ENCODE measurements at places on chromosomes 5 and 9. TPM values are rescaled to one million over a fixed set of nuclear protein-coding genes. Genes with fewer than 3 reads are reported as not detected.

Gene NUP214
- 12.2 TPM for total RNA-seq

Gene AQP7
- not detected for total RNA-seq

Gene FGF18
- not detected for total RNA-seq

Gene REEP5
- 83.9 TPM for total RNA-seq

Gene CCNO
- total RNA-seq, result 0.32 TPM

Gene PCDHB11
- total RNA-seq, result 0.13 TPM

Gene SAPCD2
- 31.1 TPM for total RNA-seq

Gene CDX1
- total RNA-seq, result not detected

DNA sequence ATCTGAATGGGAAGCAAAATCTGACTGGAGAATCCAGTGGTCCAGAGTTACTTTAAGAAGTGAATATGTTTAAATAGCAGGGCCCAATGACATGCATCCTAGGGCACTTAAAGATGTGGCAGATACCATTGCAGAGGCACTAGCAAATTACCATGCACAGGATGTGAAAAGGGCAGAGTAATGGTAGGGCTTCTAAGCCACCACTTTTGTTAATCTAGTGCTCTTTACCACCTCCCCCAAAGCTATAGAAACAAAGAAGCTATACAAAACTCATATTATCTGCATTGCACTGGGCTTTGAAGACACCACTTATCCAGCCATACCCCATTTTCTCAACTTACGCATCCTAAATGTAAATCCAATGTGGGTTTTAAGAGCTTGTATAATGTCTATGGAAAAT, 81.2 kb downstream of the ZCCHC7 start:
- DNase-seq, result no peak

- DNase-seq, result no peak
Measured at GRCh38 chr5:113031557-113031956, 55.0 kb downstream of the DCP2 start.

GRCh38 chr9:95103281-95103771, 214.2 kb downstream of the FANCC start:
- no peak for DNase-seq

DNA sequence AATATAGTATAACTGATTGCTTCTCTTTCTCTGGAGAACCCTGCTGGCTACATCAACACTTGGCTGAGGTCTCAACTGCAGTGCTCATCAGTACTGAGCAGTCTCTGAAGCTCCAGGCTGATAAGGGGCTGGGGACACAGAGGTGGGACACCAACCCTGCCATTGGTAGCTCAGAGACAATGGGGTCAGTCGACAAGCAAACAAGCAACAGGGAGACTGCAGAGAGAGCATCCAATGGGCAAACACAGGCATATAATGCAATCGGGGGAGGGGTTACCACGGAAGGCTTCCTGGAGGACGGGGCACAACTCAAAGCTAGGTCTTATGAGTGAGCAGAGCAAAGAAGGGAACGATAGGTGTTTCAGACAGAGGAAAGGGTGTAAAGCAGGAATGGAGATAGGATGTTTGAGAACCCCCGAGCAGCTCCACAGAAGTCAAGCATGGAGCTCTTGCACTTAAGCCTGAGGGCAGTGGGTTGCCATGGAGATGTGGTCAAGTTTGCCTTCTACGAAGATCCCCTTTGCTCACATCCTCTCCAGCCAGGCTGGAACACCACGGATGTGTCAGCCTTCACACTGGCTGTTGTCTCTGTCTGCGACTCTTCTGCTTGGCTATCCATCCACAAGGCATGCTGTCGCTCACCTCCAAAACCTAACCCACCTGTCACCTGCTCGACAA, 21.5 kb upstream of the AKNA start:
- no peak for DNase-seq

GRCh38 chr5:67163863-67164595, 32.6 kb downstream of the CD180 start:
- no peak for DNase-seq

DNA sequence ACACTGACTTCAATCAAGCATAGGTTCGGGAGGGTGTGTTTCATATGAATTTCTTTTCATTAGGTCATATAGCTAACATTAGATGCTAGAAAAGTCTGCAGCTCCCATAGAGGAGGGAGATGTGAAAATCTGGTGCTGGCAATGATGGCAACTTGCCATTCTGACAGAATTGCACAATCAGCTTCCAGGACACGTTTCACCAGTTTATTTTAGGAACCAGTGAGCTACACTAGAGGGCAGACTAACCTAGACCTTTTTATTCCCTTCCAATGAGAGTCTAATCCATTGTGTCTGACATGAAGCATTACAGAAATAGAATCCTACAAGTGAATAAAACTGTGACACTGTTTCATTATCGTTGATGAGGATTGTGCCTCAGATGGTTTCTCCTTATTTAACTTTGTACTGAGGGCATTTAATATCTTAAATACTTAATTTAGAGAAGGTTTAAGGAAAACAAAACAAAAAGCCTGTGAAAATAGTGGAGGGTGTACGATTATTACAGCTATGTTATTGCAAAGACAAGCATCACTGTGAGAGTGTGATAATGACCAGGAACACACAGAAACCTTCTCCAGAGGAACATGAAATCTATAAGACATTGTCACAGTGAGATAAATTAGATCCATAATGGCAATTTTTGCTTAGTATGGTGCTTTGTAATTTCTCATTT, 363.3 kb upstream of the RPS23 start:
- peak; percentile 39 for DNase-seq

GRCh38 chr5:179279347-179280094, 65.7 kb downstream of the ADAMTS2 start:
- DNase-seq, result no peak

GRCh38 chr5:66232706-66233445, 88.8 kb downstream of the SREK1 start:
- DNase-seq, result no peak

DNA sequence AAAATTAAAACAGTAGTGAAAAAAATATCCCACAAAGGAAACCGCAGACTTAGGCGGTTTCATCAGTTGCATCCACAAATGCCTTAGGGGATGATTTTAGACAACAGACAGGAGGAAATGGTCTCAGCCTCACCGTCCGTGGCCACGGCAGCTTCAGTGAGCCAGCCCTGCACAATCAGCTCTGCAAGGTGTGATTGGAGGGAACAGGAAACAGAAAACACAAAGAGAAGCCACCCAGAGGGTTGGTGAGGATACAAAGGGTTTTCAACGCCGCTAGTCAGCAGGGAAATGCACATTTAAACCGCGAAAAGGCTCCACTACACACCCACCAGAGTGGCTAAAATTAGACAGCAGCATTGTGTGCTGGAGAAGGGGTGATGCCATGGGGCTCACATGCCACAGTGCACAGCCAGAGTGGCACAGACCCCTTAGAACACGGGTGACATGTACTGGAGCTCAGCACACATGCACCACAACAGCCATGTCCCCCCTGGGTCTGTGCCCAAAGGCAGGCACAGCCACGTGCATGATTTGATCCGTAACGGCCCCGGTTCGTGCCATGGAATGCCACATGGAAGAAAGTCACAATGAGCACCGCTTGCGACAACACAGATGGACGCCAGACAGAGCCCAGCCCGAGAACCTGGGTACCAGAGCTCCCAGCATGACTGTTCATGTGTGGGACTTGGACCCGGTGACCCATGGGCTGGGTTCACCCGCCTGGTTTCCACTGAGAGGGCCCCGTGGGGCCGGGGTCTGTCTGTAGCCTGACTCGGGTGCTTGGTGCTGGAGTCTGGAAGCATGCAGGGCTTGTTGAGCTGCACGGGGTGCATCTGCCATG, 18.3 kb upstream of the TERT start:
- no peak for DNase-seq

DNA sequence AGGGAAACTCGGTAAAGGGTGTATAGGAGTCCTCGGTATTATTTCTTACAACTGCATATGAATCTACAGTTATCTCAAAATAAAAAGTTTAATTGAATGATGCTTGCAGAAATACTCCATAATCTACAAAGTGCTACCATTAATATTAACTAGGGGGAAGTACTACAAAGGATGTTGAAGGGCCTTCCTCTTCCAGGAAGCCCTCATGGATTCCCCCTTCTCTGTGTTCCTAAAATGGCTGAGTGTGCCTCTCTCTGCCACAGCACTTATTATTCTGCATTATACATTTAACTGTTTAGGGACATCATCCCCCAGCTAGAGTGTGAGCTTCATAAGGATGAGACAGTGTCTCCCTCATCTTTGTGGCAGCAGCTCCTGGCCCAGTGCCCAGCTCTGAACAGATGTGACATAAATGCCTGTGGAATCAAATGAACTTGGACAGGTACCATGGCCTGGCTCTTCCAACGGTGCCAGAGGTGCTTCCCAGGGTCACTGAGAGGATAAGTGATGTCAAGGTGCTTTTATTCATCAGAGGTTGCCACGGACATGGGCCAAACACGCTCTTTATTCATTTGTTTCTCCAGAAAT, 99.5 kb downstream of the PAX5 start:
- DNase-seq, result no peak

DNA sequence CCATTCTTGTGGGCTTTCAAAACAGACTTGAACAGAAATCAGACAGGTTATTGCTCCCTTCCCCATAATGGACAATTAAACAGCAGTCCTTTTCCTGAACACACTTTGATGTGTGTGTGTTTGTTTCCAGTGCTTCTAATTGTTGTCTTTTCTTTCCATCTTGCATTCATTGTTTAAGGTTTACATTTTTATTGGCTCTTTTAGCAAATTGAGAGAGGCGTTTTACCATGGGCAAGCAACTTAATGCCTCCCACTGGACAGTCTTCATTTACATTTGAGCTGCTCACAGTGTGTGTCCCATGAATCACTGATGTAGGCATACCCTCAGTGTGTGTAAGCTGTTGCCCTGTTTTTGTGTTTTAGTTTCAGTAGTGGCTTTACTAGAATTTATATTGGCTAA, 25.0 kb downstream of the WDR36 start:
- DNase-seq, result no peak

DNA sequence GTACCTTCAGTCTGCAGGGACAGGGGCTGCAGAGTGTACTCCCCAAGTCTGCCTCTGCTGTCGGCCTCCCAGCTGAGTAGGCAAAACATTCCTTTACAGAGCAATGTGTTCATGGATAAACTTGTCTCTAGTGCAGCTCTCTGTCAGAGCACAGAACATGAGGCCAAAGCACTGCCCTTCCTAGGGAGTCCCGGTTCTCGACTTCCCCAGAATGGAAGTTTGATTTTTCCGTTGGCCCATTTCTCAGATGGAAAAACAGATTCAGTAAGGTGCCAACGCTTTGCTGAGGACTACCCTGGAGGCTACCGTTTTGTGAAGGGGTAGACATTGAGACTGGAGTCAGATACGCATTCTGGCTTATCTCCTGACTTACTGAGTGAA, 422 bp upstream of the TRIM32 start:
- DNase-seq, result no peak

GRCh38 chr9:34310215-34310614, 18.9 kb downstream of the KIF24 start:
- no peak for DNase-seq

DNA sequence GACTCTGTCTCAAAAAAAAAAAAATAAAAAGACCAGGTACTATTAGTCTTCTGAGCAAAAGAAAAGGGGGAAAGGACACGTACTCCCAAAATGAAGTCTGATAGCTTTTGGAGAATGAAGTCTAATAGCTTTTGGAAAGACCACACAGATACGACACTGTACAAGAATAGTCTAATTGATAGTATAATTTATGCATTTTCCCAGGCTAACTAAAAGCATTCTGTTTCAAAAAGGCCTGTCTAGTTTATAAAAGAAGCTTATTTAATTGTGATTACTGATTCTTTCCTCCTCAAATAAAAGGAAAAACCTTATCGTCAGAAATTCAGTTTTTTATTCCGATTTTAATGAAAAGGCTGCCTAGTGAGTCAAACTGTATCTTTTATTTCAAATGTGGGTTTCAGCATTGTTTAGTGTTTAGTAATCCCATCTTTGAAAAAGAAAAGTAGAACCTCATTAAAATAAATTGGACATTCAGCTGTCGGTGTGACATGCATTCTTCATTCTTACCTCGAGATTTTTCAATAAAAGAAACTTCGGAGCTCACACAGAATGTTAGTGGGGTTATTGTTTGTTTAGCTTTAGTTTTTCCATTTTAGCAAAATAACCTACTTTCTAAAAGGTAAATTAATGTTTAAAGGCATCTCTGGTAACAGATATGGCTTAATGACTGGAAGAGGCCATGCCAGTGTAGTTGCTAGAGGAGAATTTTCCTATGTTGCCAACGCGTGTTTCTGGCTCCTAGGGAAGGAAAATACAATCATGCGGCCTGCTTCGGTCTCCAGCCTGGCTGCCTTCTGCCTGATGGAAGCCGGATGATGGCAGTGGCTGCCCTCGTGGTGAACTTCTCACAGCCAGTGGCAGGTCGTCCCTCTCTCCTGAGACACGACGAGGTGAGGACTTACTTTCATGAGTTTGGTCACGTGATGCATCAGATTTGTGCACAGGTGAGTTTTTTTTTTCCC, 70.0 kb downstream of the NLN start:
- no peak for DNase-seq

DNA sequence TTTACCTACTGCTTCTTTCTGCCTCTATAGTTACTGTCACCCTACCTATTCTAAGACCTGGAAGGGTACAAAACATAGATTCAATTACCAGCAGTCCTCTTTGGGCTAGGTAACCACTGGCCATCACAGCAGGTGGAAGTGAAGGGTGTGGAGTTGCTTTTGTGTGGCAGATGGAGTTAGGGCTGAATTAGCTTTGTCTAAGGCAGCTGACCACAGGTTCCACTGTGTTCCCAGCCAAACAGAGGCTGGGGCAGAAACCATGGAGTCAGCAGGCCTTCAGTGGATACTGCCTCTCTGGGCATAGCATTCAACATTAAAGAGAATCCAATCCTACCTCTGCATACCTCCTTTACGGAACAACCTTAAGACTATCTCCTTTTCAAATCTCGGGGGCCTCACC, 254.2 kb downstream of the RFX3 start:
- no peak for DNase-seq

DNA sequence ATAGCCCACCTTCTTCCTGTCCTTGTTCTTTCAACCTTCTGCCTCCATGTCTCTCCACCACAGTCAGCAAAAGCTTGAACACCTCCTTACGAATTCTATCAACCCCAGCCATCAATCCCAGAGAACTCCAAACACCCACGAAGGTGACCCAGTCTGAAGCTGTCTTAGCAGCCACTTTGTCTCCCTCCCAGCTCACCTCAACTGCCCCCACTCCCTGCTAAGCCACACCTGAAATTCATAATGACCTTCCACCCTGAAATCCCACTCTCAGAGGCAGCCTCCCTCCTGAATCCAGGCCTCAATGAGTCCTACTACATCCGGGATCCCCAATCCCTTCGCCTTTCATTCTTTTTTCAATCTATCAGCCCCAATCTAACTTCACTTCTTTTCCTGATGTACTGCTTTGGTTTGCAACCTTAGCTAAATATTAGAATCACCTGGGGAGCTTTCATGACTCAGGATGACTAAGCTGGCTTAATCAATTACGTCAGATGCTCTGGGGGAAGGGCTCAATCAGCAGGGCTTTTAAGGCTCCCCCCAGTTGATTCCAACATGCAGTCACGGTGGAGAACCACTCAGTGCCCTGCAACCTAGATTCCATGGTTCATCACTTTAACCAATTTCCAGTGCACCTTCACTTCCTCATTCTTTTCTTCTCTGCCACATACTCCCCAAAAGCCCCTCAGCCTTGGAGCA, 32.2 kb downstream of the BHMT start:
- DNase-seq, result no peak

GRCh38 chr5:10229306-10230048, 20.2 kb downstream of the ATPSCKMT start:
- DNase-seq, result no peak

- DNase-seq, result no peak
Measured at GRCh38 chr5:180613188-180613813, 22.0 kb upstream of the SCGB3A1 start.

- DNase-seq, result no peak
Measured at GRCh38 chr5:84961193-84961592, 576.5 kb upstream of the EDIL3 start.

All from pulmonary artery endothelial cell (primary cell).